ENCODE measurements at places on chromosomes 7 and 10. TPM values are rescaled to one million over a fixed set of nuclear protein-coding genes. Genes with fewer than 3 reads are reported as not detected.

DNA sequence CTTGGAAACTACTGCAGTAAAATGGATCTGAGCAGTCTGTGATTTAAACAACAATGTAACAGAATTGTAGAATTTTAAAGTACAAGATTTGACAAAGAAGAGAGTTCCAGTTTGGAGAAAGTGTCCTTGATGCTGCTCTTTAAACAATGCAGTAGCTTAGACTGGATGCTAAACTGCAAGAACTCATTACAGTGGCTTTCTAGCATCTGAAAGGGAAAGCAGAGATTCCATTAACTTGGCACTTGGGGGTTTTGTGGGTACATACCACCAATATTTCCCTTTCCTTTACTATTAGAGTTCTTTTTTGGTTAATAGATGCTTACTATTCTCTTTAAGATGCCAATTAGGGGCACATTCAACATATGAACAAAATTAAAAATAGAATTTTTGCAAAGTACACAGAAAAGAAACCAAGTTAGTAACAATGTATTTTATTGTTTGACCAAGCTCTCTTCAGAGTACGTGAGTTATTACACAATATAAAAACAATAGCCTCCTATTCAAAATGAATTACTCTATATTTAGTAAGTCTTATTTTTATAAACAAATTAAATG lies 11.9 kb downstream of the PSTK start:
- DNase-seq, result no peak

CFAP70 gene
- 1.1 TPM for total RNA-seq

PILRB gene
- 39.6 TPM for total RNA-seq

DNA sequence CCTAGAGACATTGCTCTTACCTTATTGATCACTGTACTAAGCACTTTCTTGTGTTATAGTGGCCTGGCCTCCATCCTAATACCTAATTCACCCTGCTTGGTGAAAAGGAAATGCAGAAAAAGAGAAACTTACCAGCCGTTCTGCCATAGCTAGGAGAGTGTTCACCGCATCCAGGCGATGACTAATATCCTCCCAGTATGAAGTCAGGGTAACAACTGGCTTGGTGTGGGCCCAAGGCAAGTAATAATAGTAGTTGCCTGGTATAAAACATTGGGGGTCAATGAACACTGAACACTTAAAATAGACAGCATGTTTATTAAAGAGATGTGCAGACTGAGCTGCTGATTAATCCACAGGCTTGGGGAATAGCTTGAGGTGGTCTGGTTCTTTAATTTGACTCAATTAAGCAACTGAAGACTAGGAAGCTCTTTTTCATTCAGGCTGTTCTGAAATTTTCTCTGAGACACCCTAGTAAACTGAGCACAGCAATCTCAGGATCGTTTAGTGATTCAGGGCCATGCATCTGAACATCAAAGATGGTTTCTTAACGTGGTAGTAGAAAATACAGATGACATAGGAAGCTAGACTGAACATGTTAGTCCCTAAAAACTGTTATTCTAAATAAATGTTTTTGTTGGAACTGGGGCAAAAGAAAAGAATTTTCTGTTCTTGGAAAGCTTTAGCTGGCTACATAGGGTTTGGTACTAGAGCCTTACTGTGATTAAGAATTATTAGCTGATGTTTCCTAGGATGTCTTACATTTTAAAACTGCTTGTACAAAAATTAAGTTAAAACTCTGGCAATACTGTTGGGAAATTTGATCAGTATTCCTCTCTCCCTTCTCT lies 102.2 kb downstream of the MYOF start:
- DNase-seq, result no peak

- no peak for DNase-seq
Measured at GRCh38 chr10:110802090-110802489, 69.6 kb upstream of the PDCD4 start.

- no peak for DNase-seq
Measured at GRCh38 chr10:122845783-122846332, at the start of gene CUZD1. Gene CUZD1, minus strand, starts transcription at chr10:122845857. Its CDS starts 14 bp downstream, at chr10:122845843.

All from hematopoietic multipotent progenitor cell (in vitro differentiated cells).